Urinary bladder (tissue), 4 donors: ENCODE measurements at places on chromosomes 5 and 9. TPM values are rescaled to one million over a fixed set of nuclear protein-coding genes. Genes with fewer than 3 reads are reported as not detected.

DNA sequence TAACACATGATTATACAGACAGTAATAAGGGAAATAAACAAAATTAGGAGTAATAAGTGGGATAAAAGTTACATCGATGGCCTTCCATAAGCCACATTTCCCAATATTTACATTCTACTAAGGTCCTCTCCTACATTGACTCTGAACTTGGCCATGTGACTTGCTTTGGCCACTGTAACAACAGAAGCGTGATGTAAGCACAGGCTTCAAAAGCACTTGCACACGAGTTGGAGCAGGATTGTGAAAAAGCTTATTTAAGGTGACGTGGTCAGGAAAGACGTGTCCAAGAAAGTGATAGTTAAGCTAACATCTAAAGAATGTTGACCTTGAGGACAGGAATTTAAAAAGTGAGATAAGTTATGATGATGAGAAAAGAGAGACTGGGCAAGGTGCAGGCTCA is 9.8 kb upstream of the CEMIP2 start:
- DNase-seq = no peak

DNA sequence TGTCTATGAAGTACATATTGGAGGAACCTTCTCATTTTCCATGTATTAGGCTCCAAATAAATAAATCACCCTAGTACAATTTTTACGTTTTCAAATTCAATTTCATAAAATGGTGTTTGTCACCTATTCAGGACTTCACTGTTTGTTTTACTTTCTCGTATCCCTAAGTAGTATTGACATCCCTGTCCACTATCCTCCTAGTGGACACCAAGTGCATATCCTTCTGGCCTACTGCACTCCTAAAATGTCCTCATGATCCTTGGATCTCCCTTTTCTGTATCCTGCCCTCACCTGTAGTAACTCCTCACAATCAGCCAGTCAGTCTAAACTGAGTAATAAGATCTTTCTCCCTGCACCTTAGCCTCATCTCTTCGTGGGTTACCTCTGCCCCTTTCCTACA is 539.9 kb downstream of the DMRTA1 start:
- DNase-seq = no peak

- DNase-seq = no peak
Measured at GRCh38 chr9:1879501-1879900, 135.6 kb upstream of the SMARCA2 start.

- no peak for DNase-seq
Measured at GRCh38 chr9:81826517-81826906, 101.7 kb upstream of the SPATA31D4 start.

- DNase-seq = no peak
Measured at GRCh38 chr5:56454219-56454862, 221.2 kb upstream of the ANKRD55 start.

DNA sequence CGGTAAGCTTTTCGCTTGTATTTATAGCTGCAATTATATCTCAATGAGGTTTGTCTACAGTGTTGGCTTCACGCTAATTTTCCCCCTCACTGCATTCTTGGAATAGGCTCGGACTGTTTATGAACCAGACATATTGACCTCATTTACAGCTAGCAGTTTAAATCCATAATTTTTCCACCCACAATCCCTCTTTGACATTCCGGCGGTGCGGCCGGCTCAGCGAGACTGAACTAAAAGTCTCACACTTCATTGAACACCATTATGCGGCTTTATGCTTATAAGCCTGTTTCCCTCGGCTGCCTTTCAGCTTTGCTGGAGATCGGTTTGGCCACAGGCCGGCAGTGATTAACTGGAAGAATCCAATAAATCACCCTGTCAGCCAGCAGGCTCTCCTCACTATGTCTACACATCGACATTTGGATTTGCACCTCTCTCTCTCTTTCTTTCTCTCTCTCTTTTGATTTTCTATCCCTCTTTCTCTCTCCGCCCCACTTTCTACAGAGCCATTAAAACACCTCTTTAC is 315.0 kb upstream of the TLE4 start:
- DNase-seq = no peak

GRCh38 chr5:96904054-96904931 is 28.0 kb downstream of the ERAP2 start:
- no peak for DNase-seq

DNA sequence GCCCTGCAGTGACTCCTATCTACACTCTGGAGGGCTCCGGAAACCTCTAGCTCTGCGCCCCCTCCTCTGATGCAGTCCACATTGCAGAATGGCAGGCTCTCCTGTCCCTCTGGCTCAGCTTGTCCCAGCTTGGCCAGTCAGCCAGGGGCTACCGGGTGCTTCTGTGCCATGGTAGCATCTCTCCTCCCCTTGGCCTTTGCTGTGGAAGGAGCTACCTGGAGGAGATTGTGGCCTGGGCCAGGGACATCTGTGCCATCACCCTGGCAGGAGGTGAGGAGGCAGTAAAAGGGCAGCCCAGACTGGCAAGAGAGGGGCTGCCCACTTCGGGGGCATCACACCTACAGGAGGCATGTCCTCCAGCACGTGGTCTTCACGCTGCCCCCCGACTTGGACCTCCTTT is 38.1 kb upstream of the FCN1 start:
- no peak for DNase-seq

DNA sequence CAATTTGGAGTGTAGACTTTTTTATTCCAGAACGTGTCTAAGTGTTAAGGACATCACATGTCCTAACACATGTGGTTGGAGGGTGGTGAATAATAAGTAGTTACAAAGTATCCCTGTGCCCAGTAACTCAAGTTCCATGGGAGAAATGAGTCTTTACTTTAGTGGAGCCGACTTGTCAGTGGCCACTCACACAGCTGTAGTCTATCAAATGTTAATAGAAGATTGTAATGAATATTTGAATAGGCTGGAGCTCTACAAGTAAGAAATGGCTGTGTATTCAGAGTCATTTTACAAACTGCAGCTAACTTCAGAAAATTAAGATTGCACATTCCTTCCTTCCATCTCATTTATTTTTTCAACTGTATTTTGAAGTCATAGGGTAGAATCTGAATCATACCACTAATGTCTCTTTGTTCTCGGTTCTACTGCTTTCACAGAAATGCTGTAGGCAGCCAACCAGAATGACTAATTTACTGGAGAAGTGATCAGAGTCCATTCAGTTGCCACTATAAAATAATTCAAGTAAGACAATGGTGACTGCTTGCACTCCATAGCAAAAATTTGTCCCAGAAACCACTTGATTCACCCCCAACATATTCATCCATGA is 394.8 kb downstream of the NR2F1-AS1 start:
- DNase-seq = no peak

DNA sequence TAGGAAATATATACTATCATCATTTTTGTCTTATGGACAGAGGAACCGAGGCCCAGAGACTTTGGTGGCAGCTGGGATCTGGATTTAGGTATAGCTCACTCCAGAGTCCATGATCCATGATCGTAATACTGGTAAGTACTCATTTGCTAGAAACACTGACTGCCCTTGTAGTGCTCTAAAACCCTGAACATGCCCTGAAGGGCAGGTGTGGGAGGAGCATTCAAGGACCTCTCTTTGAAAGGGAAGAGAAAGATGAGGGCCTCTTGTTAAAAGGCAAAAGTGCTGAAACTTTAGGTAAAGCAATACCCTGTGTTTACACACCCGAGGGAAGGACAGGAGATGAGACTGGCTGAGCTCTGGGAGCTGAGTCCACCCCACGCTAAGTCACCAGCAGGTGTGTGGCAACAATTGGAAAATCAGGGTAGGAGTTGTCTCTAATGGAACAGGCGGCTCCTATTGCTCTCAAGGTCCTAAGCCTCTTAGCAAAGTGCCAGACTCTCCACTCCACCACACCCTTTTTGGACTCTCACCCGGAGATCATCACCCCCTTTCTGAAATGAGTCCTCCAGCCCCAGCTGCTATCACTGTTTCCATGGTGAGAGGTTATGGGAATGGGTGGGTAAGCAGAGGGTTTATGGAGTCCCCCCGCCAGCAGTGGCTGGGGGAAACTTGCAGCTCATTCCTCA is 34.8 kb downstream of the TRPC7 start:
- DNase-seq = no peak

GRCh38 chr9:122810306-122810946 is 10.5 kb downstream of the OR1K1 start:
- peak; percentile 80 for DNase-seq

DNA sequence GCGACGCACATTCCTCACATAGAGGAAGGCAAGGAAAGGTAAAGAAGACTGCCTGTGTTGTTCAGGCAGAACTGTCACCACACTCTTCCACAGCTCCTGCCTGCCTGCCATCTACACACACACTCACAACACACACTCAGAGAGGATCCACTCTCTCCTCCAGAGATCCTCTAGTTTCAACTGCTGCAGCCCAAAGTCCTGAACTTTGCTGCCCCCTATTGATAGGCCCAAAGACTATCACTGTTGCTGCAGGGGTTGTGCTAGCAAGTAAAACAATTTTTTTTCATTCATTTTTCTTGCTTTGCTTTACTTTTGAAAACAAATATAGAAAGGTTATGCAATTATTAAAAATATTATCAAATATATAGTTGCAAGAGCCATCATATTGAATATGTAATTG is 5.9 kb upstream of the CFAP90 start:
- no peak for DNase-seq

DNA sequence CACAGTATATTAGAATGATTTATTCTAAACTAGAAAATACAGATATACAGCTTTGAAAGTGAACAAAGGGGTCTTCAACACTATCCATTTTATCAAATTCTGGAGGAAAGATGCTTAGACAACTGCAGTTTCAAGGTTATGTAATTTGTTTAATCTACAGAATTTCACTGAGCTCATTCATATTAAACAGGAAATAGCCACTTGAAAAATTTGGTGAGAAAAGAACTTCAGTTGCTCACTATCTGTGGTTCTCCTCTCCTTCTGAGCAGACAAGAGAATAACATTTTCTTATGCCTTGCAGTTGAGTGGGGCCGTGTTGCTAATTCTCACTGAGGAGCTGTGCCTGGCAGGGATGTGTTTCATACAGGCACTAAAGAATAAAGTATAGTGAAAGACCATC is 1428.2 kb downstream of the CDH12 start:
- DNase-seq = no peak

DNA sequence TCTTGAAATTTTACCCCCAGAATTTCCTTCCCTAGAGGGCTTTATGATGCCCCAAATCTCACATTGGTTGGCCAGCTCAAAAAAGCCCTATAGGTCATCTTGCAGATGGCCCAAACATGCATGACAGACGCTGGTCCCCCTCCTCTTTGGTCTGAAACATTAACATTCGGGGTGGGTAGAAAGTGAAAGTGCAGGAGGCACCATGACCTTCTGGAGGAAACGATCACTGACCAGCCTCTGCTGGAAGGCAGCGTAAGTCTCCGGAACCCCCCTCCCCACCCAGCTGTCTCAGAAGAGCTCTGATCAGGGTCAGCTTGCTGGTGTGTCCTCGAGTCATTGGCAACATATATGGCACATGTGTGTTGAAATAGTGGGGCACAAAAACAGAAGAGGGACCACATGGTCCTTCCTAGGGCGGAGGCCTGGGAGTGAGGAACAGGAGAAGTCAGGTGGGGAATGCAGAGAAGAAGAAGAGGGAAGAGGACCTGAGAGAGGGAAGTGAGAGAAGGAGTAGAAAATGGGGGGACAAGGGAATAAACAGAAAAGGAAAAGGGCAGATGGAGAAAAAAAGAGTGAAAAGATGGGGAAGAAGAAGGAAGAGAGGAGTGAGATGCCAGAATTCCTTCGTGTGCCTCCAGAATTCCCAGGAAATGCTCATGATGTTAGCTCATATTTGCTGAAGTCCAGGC is 46.2 kb downstream of the IL31RA start:
- no peak for DNase-seq

- DNase-seq = no peak
Measured at GRCh38 chr5:94893412-94894135, 275.1 kb downstream of the SLF1 start.

DNA sequence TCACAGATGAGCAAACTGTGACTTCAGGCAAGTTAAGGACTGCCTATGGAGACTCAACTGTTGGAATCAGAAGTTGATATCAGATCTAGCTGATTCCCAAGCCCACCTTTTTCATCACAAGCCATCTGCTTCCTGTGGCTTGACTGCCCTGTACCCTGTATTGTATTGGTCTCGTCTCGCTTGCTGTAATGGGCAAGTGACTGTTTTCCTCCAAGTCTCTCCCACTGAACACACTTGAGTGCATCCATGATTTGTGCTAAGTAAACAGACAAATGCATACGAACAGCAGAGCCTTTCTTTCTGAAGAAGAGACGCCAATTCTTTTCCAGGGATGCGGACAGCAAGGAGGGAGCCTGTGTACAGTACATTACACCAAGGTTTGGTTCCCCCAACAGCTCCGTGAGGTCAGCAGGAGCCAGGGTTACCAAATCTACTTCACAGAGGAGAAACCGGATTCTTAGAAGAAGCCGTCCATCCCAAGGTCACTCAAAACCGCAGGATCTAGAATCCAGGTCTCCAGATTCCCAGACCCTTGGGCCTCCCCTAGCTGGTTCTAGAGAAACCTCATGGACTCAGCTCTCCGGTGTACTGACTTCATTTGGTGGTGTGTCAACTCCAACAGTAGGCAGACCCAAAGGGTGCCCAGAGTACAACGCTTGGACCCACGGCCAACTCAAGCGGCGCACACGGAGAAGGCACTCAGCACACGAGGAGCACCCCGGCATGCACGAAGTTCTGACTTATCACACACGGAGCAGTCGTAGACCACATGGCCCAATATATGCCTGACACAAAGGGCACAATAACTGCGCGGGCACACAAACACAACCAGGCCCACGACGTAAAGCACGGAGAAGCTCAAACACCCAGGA is 1.1 kb downstream of the BAG1 start:
- no peak for DNase-seq

- no peak for DNase-seq
Measured at GRCh38 chr5:68409259-68409658, 193.7 kb downstream of the PIK3R1 start.

DNA sequence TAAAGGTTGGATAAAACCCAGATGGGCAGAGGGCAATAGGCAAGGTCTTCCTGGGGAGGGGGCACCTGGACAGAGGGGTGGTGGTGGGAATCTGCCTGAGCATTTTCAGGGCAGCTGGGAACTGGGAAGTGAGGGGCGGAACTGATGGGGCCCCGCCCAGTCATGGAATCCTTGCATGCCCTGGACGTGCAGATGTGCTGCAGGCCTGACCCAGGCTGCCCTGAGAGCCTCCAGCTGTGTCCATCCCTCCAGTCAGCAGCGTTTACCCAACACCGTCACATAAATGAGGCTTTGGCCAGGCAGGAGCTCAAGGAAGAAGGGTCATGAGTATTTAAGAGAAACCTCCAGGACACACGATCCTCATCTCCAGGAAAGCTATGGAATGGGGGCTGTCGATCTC is 70.3 kb downstream of the DAB2IP start:
- DNase-seq = no peak

- DNase-seq = no peak
Measured at GRCh38 chr9:105118636-105119035, 125.8 kb upstream of the SLC44A1 start.

GRCh38 chr5:2894736-2895135 is 143.3 kb upstream of the IRX2 start:
- no peak for DNase-seq

GRCh38 chr9:9924376-9924775 is 688.4 kb downstream of the PTPRD start:
- DNase-seq = no peak

The COL5A1 gene
- total RNA-seq = 622 TPM

The TXNDC8 gene
- total RNA-seq = not detected

The ACOT12 gene
- 0.21 TPM for total RNA-seq

The ZFP37 gene
- 12.7 TPM for total RNA-seq

The SPINK1 gene
- total RNA-seq = 274 TPM

The DNM1 gene
- 68.3 TPM for total RNA-seq

The ANXA2R gene
- total RNA-seq = 3.5 TPM
